ENCODE measurements at places on chromosomes 16 and 17.

GRCh38 chr17:74860229-74860871 lies 665 bp upstream of the GRIN2C start:
- no peak for DNase-seq

DNA sequence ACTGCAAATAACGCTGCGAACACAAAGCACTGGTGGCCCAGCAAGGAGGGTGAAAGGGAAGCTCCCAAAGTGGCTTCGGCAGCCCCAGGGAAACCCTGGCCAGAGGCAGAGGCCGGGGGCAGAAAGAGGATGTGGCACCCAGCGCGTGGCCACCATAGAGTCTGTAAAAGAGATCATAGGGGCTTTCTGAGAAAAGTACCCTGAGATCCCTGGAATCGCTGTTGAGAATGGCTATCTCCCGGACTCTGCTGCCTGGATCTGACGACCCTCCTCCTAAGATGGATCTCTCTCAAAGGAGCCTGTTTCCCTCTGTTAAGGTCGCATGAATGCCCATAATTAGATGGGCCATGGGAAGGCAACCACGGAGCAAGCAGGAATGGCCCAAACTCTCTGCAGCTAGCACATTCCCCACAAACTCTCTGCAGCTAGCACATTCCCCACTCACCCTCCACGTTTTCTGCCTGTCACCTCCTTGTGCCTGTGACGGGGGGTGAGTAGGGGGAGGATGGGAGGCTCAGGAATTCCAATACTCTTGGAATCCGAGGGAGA lies 364.4 kb downstream of the XYLT1 start:
- DNase-seq, result no peak

DNA sequence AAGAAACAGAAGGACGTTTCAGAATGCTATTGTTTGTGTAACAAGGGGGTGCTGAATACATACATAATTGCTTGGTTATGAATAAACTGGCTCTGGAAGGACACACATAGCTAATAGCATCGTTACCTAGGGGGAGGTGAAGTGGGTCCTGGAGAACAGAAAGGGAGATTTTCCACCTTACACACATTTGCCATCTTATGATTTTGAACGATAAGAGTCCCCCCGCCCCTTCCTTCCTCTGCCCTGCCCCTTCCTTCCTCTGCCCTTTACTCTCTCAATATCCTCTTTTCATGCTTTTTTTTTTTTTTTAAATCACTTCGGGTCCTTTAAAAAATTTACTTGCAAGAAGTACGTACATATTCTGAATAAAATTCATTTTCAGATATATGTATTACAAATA lies 902 bp upstream of the DHRS7B start:
- no peak for DNase-seq

GRCh38 chr17:1059131-1059795 lies 62.3 kb downstream of the TIMM22 start:
- peak; percentile 39 for DNase-seq

All from Right ventricle myocardium superior (tissue), 1 donor.